Thymus (tissue), 14 donors: ENCODE measurements at places on chromosomes 11 and 22. TPM values are rescaled to one million over a fixed set of nuclear protein-coding genes. Genes with fewer than 3 reads are reported as not detected.

GRCh38 chr11:2305788-2306451 lies 4.1 kb downstream of the TSPAN32 start:
- DNase-seq: no peak

DNA sequence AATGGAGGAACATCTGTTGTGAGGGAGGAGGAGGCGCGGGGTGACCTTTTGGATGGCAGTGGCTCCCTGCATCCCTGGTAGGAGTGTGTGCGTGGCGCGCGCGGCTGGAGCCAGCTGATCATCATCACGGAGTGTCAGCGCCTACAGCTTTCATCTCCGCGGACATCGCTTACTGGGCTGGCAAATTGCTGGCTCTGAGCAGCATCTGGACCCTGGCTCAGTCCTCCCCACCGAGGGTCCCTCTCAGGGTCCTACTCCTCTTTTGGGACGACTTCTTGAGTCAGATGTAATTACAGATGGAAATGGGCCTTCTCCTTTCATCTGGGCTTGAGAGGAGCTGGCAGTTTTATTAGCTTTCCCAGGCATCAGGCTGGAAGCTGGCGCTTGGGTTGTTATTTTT lies 85.3 kb downstream of the CACNA1I start:
- DNase-seq: no peak

DNA sequence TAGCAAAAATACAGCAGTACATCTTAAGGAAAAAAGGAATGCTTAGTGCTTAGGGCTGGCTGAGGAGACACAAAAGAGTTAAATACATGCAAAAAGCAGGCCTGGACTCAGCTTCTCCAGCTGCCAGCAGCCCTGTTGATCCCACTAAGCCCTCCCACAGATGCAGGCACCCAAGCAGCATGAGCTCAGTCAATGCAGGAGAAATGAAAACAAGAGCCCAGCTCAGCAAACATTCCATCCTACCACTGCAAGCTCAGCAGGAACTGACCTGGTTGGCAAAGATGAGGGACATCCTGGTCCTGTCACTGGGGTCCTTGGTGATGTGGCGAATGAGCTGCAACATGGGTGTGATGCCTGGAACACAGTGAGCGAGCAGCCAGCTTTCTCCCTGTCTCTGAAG lies 5.8 kb downstream of the CYB5R2 start:
- no peak for DNase-seq

GRCh38 chr11:10488121-10488933 lies 33.3 kb downstream of the AMPD3 start:
- peak; percentile 22 for DNase-seq

DNA sequence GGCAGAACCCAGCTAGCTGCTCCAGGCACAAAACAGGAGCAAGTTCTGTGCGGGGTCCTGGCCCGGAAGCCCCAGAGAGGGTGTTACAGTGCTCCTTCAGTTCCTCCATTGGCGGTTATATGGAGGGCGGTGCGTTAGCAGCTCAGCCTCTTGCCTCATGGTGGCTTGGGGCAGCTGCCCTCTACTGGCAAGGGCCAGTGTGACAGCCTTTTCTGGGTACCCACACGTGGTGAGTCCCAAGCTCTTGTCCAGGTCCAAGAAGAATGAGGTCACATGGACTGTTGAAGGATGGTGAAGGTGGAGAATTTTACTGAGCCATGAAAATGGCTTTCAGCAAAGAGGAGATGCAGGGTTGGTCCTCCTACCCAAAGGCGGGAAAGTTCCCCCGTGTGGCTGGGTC lies 100.5 kb downstream of the WT1 start:
- DNase-seq: no peak

- DNase-seq: no peak
These were observed 92.5 kb downstream of the CEP164 start for GRCh38 chr11:117420143-117420485.

GRCh38 chr11:60788401-60789125 lies 3.4 kb downstream of the MS4A10 start:
- DNase-seq: no peak

- no peak for DNase-seq
These were observed 220.6 kb downstream of the NAV2 start for GRCh38 chr11:19933132-19933735.

DNA sequence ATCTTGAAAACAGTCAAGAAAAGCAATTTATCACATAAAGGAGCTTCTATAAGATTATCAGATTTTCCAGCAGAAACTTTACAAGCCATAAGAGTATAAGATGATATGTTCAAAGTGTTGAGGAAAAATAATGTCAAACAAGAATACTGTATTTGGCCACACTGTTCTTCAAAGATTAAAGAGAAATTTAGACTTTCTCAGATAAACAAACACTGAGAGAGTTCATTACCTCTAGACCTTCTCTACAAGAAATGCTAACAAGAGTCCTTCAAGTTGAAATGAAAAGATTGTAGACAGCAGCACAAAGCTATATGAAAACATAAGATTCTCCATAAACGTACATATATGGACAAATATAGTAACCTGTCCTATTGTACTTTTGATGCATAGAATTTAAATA lies 8.0 kb upstream of the MTMR2 start:
- DNase-seq: no peak

- no peak for DNase-seq
These were observed 2.5 kb downstream of the USP47 start for GRCh38 chr11:11844272-11844671.

GRCh38 chr11:110046775-110047380 lies 46.3 kb upstream of the ZC3H12C start:
- no peak for DNase-seq

- DNase-seq: no peak
These were observed 15.0 kb downstream of the HTR3A start for GRCh38 chr11:113989916-113990315.

DNA sequence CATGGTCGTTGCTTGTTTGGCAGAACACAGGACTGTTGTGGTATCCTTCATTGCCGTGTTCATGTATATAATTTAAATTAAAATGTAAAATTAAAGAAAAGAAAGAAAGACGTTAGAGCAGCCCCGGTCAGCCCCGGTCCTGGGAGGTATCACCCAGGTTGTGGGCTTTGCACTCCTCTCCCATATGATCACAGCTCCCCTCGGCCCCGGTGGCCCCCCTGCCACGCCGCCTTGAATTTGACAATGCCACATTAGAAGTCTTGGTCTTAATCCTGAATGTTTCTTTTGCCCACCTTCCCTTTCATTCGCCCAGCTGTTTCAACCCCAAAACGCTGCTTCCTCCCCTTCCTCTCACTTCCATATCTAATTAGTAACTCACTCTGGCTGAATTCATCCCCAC lies 11.4 kb downstream of the APOBEC3A start:
- no peak for DNase-seq

DNA sequence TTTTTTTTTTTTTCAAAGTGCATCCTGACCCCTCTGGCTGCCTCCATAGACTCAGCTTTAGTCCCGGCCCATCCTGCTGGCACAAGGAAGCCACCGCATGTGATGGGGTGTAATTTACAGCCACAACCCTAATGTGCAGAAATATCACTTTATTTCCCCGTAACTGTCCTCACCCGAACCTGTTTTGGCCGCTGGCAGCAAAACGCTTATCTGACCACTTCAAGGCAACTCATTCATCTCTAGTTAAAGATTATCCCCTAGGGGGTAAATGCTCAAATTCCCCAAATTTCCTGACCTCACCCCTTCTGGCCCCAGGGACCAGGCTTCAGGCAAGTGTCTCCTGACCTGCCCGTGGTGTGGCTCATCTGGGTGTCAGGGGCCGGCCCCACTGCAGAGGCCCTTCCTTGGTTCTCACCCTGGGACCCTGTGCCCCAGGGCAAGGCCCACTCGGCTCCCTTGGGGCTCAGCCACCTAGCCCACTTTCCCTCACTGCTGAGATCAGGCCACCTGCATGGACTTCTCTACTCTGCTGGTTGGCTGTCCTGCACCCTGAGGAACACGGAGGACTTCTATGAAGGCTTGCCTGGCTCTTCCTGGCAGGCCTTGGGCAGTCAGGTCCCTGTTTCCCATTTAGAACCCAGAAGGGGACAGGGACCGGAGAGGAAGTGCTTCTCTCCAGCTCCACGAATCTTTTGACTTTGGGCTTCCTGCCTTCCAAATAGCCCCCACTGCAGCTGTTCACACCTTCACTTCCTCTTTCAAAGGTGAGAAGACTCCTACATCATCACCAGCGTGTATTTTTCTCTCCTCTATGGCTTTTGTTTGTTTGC lies 53.3 kb downstream of the WNT11 start:
- DNase-seq: no peak

DNA sequence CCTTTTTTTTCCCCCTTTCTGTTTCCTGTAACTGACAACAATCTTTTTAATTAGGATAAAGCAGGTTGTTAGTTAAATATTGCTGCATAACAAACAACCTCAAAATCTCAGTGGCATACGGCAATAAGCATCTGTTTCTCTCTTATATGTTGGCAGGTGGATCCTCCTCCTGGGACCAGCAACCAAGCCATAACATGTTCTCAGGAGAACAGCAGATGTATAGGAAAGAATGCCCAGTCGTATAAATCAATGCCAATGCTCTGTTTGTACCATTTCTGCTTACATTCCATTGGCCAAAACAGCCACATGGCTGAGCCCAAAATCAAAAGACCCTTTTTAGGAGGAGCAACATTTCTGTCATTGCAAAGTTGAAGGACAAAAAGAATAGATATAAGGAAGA lies 445.7 kb downstream of the AASDHPPT start:
- no peak for DNase-seq

DNA sequence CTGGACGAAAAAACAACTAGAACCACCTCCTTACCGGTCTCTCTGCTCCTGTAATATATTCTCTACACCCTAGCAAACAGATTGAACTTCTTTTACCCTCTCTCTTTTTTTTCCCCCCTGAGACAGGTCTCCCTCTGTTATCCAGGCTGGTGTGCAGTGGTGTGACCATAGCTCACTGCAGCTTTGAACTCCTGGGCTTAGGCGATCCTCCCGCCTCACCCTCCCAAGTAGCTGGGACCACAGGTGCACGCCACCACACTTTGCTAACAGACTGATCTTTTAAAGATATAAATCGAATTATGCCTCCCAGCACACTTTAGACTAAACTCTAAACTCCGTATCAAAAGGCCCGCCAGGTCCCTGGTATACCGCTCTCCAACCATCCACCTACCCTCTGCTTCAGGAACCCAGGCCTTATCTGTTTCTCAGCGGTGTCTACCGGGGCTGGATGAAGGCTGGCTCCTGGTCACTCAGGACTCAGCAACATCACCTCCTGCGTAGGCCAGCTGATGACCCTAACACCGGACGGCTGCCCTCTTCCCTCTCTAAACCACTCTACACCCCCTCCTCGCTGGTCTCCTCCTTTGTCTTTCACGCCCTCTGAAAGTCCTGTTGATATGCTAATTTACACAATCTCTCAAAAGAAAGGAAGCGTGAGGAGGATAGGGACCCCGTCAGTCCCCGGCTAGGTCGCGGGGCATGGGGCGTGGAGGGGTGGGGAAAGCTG lies 745 bp downstream of the C22orf39 start:
- no peak for DNase-seq

- no peak for DNase-seq
These were observed 50.5 kb downstream of the SCUBE1 start for GRCh38 chr22:43292630-43293018.

GRCh38 chr11:116409238-116409637 lies 363.5 kb downstream of the BUD13 start:
- no peak for DNase-seq

DNA sequence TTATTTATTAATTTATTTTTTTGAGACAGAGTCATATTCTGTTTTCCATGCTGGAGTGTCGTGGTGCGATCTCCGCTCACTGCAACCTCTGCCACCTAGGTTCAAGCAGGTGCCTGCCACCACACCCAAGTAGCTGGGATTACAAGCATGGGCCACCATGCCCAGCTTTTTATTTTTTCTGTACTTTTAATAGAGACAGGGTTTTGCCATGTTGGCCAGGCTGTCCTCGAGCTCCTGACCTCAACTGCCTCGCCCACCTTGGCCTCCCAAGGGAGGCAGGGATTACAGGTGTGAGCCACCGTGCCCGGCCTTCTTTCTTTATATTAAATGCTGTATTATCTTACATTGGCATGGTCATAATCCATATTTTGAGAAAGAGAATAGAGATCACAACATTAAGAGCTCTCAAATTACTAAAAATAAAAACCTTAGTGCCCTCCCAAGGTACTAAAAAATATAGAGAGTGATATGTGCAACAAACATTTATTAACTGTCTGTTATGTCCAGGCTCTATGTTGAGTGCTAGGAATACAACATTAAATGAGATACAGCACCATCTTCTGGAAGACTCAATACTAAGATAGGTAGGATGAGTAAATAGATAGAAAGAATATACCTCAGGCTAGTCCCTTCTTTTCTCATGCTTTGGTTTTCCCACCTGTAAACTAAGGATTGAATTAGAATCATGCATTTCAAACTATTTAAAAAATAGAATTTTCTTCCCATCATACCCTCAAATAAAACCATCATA lies 84.1 kb downstream of the BBOX1 start:
- no peak for DNase-seq

GRCh38 chr11:14095882-14096281 lies 133.4 kb downstream of the SPON1 start:
- no peak for DNase-seq

- DNase-seq: no peak
These were observed 61.4 kb upstream of the PTPRJ start for GRCh38 chr11:47918882-47919495.

The HARBI1 gene
- 4.7 TPM for total RNA-seq

DNA sequence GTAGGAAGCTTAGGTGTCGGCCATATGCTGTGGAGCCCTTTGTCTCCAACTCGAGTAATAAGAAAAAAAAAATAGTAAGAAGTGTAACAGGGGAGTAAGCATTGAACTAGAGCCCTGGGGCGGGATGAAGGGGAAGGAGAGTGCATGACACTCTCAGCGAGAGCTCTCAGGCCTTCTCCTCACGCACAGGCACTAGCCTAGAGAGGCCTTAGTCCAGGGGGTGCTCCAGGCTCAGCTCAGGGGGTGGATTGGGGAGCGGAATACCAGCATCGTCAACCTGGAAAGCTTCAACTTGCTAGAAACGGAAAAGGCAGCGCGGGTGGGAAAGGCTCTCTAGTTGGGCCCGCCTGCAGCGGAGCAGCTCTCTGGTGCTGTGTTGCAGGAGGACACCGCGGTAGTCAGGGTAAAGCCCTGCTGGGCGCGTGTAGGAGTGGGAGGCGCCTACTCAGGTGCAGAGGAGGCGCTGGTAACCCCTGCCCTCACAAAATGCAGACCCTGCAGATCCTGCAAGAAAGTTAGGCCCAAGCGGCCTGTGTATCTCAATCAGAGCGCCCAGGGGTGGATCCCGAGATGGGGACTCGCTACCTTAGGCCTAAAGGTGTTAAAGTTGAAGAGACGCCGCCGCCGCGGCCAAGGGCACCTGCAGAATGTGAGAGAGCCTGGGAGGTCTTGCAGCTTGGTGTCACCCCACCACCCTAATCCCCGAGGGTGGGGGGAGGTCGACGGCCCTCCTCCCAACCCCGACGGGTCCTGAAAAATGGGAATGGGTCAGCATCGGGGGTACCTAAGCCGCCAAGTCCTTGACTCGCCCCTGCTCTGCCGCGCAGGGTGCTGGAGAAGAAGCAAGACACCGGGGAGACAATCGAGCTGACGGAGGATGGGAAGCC lies 2.8 kb downstream of the SLC17A6 start:
- no peak for DNase-seq

- no peak for DNase-seq
These were observed 21.0 kb downstream of the LMO1 start for GRCh38 chr11:8242499-8243280.

The YPEL1 gene
- 9.1 TPM for total RNA-seq

The ASCL2 gene
- 2.5 TPM for total RNA-seq

The WNT11 gene
- 1.5 TPM for total RNA-seq
